Memory B cell (primary cell): ENCODE measurements at places on chromosomes 12 and 14.
A peak's percentile ranks its signal among the peaks of the same experiment; 100 is the strongest.

DNA sequence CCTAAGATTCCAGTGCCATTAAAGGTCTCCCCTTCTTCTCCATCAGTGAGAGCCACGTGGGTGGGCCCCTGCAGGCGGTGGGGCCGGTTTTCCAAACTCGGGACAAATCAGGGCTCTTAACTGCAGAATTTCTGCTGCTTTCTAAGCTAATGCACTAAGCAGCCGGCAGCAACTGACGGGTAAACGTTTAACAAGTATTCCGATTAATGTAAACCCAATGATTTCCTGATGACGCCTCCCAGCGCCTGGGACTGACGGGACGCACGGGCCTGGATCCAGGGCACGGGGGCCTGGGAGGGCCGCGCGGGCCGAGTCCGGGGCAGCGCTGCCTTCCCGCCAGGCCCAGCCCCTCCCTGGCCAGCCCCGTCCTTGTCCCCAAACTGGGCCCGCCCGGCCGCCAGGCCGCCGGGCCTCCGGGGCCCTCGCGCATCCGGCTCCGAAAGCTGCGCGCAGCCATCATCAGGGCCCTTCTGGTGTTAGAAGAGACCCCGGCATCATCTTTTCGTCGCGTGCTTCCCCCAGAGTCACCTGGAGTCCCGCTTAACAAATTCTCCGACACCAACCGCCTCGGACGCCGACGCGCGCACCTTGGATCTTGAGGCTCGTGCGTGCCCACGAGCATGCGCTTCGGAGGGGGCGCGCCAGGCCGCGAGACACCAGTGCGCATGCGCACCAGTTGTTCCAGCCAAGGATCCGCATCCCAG is at the start of gene MLH3:
Gene MLH3 (minus strand): TSS at position 616 of the 704 bp plus-strand sequence. CDS start 1,812 bp downstream, outside the sequence.
- no peaks in the 10 kb centered on the region for H3K27me3 ChIP-seq
- H3K27ac ChIP-seq: peak within 1 kb of the TSS; percentile 96

- H3K4me1 ChIP-seq: no peaks in the 10 kb centered on the region
- no peak overlapping the region for H3K27ac ChIP-seq
Measured at GRCh38 chr12:63897931-63898330, 53.4 kb downstream of the SRGAP1 start.

DNA sequence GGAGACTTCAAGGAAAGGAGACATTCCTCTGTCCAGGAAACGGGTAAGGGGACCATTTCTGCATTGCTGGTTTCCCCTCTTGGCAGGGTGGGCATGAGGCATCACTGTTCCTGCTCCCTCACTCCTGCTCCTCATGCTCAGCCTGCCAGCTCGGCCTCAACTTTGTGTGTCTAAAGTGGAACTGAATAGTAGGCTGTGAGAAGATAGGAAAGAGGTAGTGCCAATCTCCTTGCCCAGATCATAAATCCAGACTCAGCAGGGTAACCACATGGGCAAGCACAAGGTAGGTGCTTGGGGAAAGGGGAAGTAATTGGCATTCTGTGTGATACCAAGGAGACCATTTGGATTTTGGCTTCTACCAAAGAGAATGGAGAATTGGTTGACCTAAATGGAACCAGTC is 2.6 kb downstream of the LTB4R start:
- DNase-seq: no peak
- H3K36me3 ChIP-seq: no peaks in the 10 kb centered on the region
- H3K27ac ChIP-seq: no peak overlapping the region
- H3K4me3 ChIP-seq: no peak overlapping the region
- peaks cover 2% of the 10 kb centered on the region for H3K27me3 ChIP-seq
- H3K4me1 ChIP-seq: peaks cover 36% of the 10 kb centered on the region

GRCh38 chr12:44053549-44054127 is 217.8 kb downstream of the TMEM117 start:
- H3K36me3 ChIP-seq: no peaks in the 10 kb centered on the region
- H3K27ac ChIP-seq: no peak overlapping the region
- DNase-seq: no peak

- DNase-seq: no peak
- no peak overlapping the region for H3K4me3 ChIP-seq
Measured at GRCh38 chr14:21054768-21055145, 2.9 kb upstream of the RNASE8 start.

GRCh38 chr12:78034025-78034424 is 203.3 kb downstream of the NAV3 start:
- no peak overlapping the region for H3K27ac ChIP-seq
- H3K4me1 ChIP-seq: no peaks in the 10 kb centered on the region
- H3K27me3 ChIP-seq: peaks cover 2% of the 10 kb centered on the region
- no peak for DNase-seq
- H3K36me3 ChIP-seq: no peaks in the 10 kb centered on the region

DNA sequence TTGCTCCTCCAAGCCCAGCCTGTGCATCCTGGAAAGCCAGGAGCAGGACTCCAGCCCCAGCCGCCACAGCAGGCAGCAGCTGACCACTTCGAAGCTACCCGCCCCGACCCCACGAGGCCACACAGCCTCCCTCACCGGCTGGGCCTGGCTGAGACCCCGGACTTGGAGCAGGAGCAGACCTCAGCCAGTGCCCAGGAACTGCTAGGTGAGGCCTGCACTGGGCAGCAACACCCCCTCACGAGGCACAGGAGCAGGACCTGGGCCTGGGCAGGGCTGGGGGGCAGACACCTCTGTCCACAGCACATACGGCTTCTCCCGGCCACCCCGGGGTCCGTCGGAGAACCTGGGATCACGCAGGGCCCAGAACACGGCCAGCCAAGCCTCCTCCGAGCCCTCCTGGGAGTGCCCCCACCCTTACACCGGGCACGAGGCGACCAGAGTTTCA is 137.4 kb upstream of the C14orf180 start:
- peaks cover 4% of the 10 kb centered on the region for H3K4me1 ChIP-seq
- no peak overlapping the region for H3K27ac ChIP-seq
- DNase-seq: peak; percentile 4
- no peaks in the 10 kb centered on the region for H3K36me3 ChIP-seq
- H3K4me3 ChIP-seq: no peak overlapping the region

GRCh38 chr12:11836282-11837151 is 187.0 kb downstream of the ETV6 start:
- DNase-seq: peak; percentile 65
- peak overlapping the region; percentile 58 for H3K4me3 ChIP-seq
- peaks cover 20% of the 10 kb centered on the region for H3K36me3 ChIP-seq
- H3K27me3 ChIP-seq: no peaks in the 10 kb centered on the region
- H3K27ac ChIP-seq: peak overlapping the region; percentile 93

DNA sequence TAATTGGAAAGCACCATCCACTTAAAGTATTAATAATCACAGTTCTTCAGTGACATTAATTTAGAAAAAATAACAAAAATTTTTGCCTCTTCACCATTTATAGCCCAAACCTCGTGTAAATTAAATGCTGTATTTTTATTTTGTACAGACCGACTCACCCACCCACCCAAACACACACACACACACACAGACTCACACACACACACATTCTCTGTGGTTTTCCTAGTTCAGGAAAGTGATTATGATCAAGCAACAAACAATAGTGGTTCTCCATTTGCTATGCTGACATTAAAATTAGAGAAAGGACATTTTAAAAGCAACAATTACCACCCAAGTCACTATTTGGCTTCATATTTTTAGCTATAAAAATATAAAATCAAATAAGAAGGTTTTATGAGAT is 112.5 kb upstream of the FLRT2 start:
- no peaks in the 10 kb centered on the region for H3K4me1 ChIP-seq
- DNase-seq: no peak
- H3K4me3 ChIP-seq: no peak overlapping the region
- no peak overlapping the region for H3K27ac ChIP-seq

- H3K27ac ChIP-seq: no peak overlapping the region
- H3K4me3 ChIP-seq: no peak overlapping the region
- DNase-seq: no peak
- H3K36me3 ChIP-seq: no peaks in the 10 kb centered on the region
- H3K27me3 ChIP-seq: no peaks in the 10 kb centered on the region
Measured at GRCh38 chr12:79375050-79375449, 315.7 kb downstream of the PAWR start.

GRCh38 chr14:99258876-99259726 is 12.9 kb downstream of the BCL11B start:
- no peak overlapping the region for H3K27ac ChIP-seq
- DNase-seq: no peak
- H3K36me3 ChIP-seq: no peaks in the 10 kb centered on the region

GRCh38 chr14:61130512-61131260 is 149.6 kb downstream of the SLC38A6 start:
- no peak overlapping the region for H3K4me3 ChIP-seq
- peaks cover 19% of the 10 kb centered on the region for H3K27me3 ChIP-seq
- no peak for DNase-seq
- peaks cover 5% of the 10 kb centered on the region for H3K36me3 ChIP-seq

- peaks cover 3% of the 10 kb centered on the region for H3K27me3 ChIP-seq
- peaks cover 21% of the 10 kb centered on the region for H3K4me1 ChIP-seq
- no peak overlapping the region for H3K27ac ChIP-seq
Measured at GRCh38 chr14:74960736-74961135, 5.3 kb upstream of the PGF start.

DNA sequence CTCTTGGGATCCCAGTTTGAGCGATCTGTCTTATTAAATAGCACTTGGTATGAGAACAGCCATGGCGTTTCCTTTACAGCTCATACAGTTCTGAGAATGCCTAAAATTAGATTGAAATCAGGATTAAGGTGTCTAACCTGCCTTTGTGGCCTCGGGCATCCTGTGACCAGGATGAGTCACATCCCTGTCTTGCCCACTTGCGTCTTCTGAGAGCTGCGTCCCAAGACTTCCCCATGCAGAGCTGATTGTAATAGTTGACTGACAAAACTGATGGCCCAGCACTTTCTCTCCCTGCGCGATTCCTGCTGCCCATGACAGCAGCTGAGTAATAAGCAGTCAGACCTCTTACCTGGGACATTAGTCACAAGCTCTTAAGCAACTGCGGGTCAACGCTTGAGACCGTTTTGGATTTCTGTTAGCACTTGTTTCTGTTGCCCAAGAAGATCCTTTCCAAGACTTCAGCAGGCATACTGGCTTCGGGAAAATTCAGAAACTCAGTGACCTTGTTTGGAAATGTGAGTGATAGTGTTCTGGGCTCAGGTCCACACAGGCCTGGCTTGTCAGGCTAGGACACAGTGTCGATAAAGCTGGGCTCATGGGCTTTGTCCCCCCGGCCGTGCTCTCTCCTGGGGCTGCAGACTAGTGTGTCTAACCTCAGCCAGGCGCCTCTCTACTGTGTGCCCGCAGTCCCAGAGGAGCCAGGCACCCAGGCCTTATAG is 169.9 kb upstream of the HIF1A start:
- peaks cover 6% of the 10 kb centered on the region for H3K36me3 ChIP-seq
- H3K27ac ChIP-seq: peak overlapping the region; percentile 45
- H3K4me3 ChIP-seq: no peak overlapping the region
- peaks cover 15% of the 10 kb centered on the region for H3K4me1 ChIP-seq

- no peak overlapping the region for H3K27ac ChIP-seq
- H3K4me1 ChIP-seq: peaks cover 7% of the 10 kb centered on the region
- no peak overlapping the region for H3K4me3 ChIP-seq
- H3K27me3 ChIP-seq: peaks cover 9% of the 10 kb centered on the region
- peaks cover 4% of the 10 kb centered on the region for H3K36me3 ChIP-seq
Measured at GRCh38 chr12:131428091-131428685, 282.7 kb upstream of the SFSWAP start.

- H3K27ac ChIP-seq: no peak overlapping the region
- no peaks in the 10 kb centered on the region for H3K4me1 ChIP-seq
- H3K36me3 ChIP-seq: peaks cover 2% of the 10 kb centered on the region
- no peak overlapping the region for H3K4me3 ChIP-seq
- no peak for DNase-seq
Measured at GRCh38 chr12:131076791-131077747, 123.4 kb downstream of the ADGRD1 start.

DNA sequence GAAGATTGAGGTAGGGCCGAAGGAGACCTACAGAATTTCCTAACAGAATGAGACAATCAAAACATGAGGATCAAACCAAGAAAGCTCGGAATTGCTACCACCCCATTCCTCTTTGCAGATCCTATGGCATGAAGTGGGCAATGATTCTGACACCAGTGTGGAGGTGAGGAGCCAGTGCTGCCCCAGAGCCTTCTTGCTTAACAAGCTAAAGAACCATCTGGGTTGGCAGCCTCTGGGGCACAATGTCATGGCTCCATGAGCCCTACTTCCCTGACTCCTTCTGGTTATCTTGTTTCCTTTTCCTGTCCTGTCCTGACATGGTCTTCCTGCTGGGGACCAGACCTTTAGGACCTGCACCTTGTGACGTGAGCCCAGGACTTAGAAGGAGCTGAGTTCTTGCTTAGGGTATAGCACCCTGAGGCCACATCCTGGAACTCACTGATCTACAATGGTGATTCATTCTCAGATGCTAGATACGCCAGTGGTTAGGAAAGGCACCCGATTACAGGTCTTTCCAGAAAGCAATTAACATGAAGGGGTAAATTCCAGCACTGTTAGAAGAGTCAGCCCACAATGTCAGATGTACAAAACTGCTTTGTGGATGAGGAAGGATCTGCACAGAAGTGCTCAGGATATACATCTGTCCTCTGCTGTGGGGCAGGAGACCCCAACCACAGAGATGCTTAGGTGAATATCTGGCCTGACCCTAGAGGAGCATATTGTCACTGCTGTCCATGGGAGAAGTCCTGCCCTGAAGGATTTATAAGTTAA is 324.2 kb downstream of the ZFP36L1 start:
- peaks cover 12% of the 10 kb centered on the region for H3K36me3 ChIP-seq
- no peak overlapping the region for H3K4me3 ChIP-seq
- peaks cover 46% of the 10 kb centered on the region for H3K4me1 ChIP-seq
- H3K27me3 ChIP-seq: no peaks in the 10 kb centered on the region
- no peak overlapping the region for H3K27ac ChIP-seq
- no peak for DNase-seq

- H3K27me3 ChIP-seq: peaks cover 8% of the 10 kb centered on the region
- DNase-seq: no peak
- H3K4me1 ChIP-seq: no peaks in the 10 kb centered on the region
- H3K36me3 ChIP-seq: no peaks in the 10 kb centered on the region
Measured at GRCh38 chr12:5506821-5507231, 74.9 kb downstream of the NTF3 start.

- DNase-seq: no peak
- peaks cover 6% of the 10 kb centered on the region for H3K4me1 ChIP-seq
- H3K27me3 ChIP-seq: peaks cover 11% of the 10 kb centered on the region
- H3K27ac ChIP-seq: no peak overlapping the region
- H3K36me3 ChIP-seq: no peaks in the 10 kb centered on the region
- H3K4me3 ChIP-seq: no peak overlapping the region
Measured at GRCh38 chr14:64873506-64874219, 6.0 kb downstream of the SPTB start.

- DNase-seq: no peak
- H3K4me3 ChIP-seq: no peak overlapping the region
- H3K4me1 ChIP-seq: peaks cover 8% of the 10 kb centered on the region
Measured at GRCh38 chr12:116381744-116382685, 104.5 kb upstream of the MED13L start.

DNA sequence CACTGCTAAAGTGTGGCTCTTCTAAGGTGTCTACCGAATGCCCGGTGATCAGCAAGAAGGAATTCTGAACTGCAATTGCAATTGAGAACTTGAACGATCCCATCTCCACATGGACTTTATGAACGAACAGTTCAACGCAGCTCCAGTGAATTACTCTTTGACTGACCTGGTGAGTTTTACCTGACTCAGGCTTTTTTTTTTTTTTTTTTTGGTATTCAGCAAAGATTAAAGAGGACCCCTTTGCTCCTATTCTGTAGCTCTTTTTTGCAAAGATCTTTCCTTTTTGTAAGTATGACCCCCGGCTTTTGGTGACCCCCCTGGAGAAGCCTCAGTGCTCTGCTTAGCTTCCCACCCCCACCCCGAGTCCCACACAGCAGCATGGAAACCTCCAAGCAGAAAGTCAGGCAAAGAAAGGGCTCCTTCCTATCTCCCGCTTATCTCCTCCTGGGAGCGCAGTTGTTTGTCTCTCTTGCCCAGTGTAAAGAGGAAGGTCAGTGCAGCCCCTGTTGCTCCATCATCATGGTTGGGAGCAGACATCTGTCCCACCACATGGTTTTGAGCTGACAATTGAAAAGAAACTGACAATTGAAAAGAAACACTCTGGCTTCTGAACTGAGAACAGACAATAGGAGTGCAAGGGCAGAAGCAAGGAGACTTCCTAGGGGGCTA is 72.1 kb upstream of the DIO3 start:
- DNase-seq: no peak
- H3K4me3 ChIP-seq: no peak overlapping the region
- H3K27ac ChIP-seq: no peak overlapping the region
- H3K36me3 ChIP-seq: peaks cover 2% of the 10 kb centered on the region
- peaks cover 8% of the 10 kb centered on the region for H3K27me3 ChIP-seq
